Uterus (tissue), 4 donors: ENCODE measurements at places on chromosomes 16 and 17. TPM values are rescaled to one million over a fixed set of nuclear protein-coding genes. Genes with fewer than 3 reads are reported as not detected.

GRCh38 chr17:39979893-39980350 lies 685 bp upstream of the PSMD3 start:
- peak; percentile 35 for DNase-seq
- peak overlapping the region; percentile 96 for H3K4me3 ChIP-seq
- H3K4me1 ChIP-seq = no peaks in the 10 kb centered on the region

The EVPLL gene
- not detected for total RNA-seq

GRCh38 chr17:21475571-21475970 lies 99.4 kb downstream of the KCNJ12 start:
- no peaks in the 10 kb centered on the region for H3K4me1 ChIP-seq
- no peak overlapping the region for H3K27ac ChIP-seq
- no peaks in the 10 kb centered on the region for H3K27me3 ChIP-seq
- DNase-seq = no peak
- H3K36me3 ChIP-seq = no peaks in the 10 kb centered on the region
- H3K4me3 ChIP-seq = no peak overlapping the region

GRCh38 chr17:63381101-63381729 lies 64.9 kb downstream of the CYB561 start:
- H3K4me3 ChIP-seq = no peak overlapping the region
- H3K36me3 ChIP-seq = no peaks in the 10 kb centered on the region
- H3K27me3 ChIP-seq = no peaks in the 10 kb centered on the region
- no peak overlapping the region for H3K27ac ChIP-seq

GRCh38 chr17:29559640-29560039 lies 7.2 kb downstream of the ABHD15 start:
- no peaks in the 10 kb centered on the region for H3K36me3 ChIP-seq
- no peak for DNase-seq
- H3K4me1 ChIP-seq = no peaks in the 10 kb centered on the region
- H3K27me3 ChIP-seq = no peaks in the 10 kb centered on the region

The BANP gene
- total RNA-seq = 7.4 TPM

The ITGB3 gene
- total RNA-seq = 7.4 TPM

- H3K36me3 ChIP-seq = no peaks in the 10 kb centered on the region
- DNase-seq = no peak
- no peaks in the 10 kb centered on the region for H3K27me3 ChIP-seq
- no peaks in the 10 kb centered on the region for H3K4me1 ChIP-seq
These were observed 165.6 kb upstream of the KCNJ16 start for GRCh38 chr17:69909389-69909788.

DNA sequence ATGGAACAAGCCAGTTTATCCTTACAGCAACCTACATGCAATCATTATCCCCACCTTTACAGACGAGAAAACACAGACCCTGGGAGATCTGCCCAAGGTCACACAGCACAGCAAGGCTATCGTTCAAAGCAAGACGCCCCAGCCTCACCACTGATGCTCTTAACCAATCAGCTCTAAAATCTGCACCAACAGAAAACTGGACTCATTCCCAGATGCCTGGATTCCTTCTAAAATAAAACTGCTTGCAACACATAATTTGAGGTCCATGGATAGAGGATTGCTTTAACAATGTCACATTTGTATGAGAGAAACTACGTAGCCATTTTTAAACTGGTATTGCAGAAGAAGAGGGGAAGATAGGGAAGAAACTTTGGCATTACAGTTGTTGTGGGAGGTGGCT lies 6.8 kb downstream of the COTL1 start:
- peak overlapping the region; percentile 71 for H3K27ac ChIP-seq
- DNase-seq = no peak
- H3K36me3 ChIP-seq = no peaks in the 10 kb centered on the region

- no peak for DNase-seq
- H3K4me3 ChIP-seq = no peak overlapping the region
- no peak overlapping the region for H3K27ac ChIP-seq
- H3K36me3 ChIP-seq = no peaks in the 10 kb centered on the region
- no peaks in the 10 kb centered on the region for H3K4me1 ChIP-seq
- no peaks in the 10 kb centered on the region for H3K27me3 ChIP-seq
These were observed 19.9 kb downstream of the SNX11 start for GRCh38 chr17:48127371-48128051.
